Activated naive CD4-positive, alpha-beta T cell treated with Interleukin-2 at 50 U/mL for 16 hours (primary cell): ENCODE measurements at places on chromosomes 2 and 18.

- DNase-seq, result no peak
Observed at GRCh38 chr18:57231864-57232263, 85.0 kb downstream of the BOD1L2 start.

DNA sequence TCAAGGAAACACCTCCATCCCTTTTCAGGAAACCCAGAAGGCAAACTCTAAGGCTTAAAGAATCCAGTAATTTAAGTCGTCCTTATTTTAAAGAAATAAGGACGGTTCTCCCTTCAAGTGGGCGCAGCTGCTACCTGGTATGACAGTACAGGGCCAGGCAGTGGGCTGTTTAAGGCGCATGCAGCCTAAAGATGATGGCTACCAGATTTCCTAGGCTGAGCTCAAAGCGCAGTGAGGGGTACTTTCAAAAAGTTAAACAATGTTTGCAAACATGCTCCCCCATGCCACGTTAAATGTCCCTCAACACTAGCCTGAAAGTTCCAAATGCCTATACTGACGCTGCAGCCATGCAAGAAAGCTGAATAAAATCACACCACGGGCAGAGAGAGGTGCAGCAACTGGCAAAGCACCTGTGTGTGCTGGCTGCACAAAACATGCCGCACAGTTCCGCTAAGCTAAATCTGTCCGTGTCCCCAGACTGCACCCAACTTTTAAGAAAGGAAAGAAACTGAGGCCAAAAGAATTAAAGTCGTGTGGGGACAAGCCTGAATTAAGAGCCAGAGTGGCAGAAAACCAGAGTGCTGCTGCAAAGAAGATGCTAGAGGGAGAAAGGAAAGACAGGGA lies 583 bp downstream of the HIBCH start:
- DNase-seq, result peak; percentile 18

- no peak for DNase-seq
Observed at GRCh38 chr2:222622910-222623309, 33.0 kb downstream of the FARSB start.

DNA sequence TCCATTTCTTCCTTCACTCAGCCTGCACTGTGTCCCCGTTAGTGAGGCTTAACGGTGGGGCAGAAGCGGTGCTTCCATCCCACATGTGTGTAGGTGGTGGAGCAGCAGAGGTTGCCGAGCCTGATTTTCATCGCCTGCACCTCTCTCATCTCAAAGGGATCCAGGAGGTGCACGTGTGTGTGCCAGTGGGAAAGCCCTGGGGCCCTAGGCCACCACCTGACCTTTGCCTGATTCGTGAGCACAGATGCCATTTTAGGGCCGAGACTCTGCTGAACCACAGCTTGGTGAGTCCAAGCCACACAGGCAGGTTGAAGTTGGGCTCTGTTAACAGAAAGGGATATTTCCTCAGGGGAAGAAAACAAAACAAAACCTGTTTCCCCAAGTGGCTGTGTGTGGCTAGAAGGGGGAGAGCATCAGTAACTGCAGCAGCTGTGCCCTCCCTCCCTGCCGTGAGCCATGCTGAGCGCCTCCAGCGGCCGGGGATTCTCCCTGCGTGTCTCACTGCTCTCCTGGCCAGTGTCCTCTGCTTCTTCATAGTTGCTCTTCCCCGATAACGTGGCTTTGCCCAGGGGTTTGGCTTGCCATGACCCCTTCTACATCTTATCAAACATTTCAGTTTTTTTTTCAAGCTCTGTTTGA lies 81.5 kb downstream of the MAPRE2 start:
- no peak for DNase-seq

DNA sequence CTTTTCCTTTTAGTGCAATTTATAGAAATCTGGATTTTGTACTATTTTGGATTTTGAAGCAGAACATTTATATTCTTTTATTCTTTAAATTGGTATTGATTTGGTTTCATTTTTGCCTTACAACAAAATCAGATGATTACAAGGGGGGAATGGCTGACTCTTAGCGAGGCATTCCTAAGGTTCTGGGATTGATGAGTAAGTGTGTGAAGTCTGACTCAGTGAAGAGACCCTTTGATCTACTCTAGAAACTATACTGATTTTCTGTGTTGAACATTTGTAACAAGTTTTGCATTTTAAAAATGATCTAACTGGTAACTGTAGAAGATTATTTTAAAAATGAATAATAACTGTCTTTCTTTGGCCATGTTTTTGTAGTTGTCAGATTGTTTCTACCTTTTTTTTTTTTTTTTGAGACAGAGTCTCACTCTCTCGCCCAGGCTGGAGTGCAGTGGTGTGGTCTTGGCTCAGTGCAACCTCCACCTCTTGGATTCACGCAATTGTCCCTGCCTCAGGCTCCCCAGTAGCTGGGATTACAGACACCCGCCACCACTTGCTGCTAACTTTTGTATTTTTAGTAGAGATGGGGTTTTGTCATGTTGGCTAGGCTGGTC lies 48.7 kb downstream of the TTC39C start:
- DNase-seq, result no peak

DNA sequence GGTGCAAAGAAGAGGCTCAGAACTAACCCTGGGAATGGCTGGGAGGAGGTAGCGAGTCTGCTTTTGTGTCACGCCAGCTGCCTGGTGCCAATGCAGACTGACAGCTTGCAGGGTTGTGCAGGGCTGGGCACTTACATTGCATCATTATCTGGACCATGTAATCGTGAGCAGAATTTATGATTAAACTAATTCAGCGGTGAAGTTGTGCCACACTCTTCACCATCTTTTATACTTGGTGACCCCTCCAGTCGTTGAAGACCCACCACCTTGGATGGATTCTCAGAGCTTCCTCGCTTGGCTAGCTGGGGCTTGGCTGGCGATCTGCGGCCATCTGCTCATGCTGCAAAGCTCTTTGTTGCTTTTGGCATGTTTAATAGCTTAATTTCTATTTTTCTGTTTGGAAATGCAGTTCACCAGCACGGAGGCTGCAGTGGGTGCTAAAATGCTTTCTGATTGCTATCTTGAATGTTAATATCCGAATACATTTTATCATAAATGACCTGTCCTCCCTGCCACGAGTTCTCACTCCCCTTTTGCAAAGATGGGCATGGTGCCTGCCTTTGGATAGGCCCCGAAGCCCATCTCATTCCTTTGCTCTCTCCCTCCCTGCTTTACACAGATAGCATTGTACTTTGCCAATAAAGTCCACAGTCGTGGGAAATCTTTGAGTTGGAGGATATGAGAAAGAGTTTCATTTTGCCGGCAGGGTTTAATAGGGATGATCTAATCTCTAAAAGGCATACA lies 188.2 kb downstream of the PRKCE start:
- DNase-seq, result no peak

DNA sequence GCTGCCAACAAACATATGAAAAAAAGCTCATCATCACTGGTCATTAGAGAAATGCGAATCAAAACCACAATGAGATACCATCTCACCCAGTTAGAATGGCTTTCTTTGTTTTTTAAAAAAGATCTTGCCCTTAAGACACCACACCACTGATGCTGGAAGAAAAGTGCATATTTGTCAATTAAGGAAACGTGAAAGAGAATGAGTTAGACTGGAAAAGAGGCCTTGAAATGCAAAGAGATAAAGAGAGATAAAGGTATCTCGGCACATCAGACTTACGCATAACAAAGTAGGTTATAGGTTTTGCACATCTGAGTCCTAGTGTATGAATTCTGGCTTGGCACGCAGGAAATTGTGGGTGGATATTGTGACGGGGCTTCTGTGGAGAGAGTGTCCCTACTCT lies 149.5 kb downstream of the MTX2 start:
- DNase-seq, result no peak

GRCh38 chr2:71348302-71348701 lies 16.7 kb downstream of the ZNF638 start:
- DNase-seq, result no peak

GRCh38 chr2:96393989-96394761 lies 58.6 kb downstream of the NCAPH start:
- DNase-seq, result no peak

- no peak for DNase-seq
Observed at GRCh38 chr2:148184976-148185375, 164.1 kb downstream of the MBD5 start.

DNA sequence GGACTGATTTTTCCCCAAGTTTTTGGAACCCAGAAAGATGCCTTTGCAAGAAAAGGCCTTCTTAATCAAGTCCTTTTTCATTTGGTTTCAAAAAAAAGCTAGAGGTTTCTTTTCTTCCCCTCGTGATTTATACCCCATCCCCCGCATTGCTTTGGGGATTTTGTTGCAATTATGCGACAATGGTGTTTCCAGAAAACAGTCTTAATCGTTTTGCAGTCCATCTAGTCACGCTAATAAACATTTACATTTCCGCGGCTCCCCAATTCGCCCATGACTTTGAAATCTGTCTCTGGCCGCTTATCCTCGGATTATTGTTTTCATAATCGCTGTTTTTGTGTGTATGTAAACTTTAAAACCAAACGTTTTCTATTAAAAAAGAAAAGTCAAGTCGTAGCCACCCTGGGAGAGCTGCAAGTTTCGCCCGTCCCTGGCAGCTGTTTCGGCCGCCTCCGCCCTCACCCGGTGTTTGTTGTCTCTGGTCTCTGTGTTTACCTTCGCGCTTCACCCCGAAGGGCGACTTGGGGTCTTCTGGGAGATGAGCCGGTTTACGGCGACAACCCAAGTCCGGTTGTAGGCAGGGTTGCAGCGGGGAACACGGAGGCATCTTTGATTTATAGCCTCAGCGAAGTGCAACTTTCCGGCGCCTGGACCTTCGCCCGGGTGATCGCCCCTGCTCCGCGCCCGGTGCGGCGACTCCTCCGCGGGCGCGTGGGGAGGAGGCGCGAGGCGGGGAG lies 667 bp downstream of the SP9 start:
- peak; percentile 11 for DNase-seq

DNA sequence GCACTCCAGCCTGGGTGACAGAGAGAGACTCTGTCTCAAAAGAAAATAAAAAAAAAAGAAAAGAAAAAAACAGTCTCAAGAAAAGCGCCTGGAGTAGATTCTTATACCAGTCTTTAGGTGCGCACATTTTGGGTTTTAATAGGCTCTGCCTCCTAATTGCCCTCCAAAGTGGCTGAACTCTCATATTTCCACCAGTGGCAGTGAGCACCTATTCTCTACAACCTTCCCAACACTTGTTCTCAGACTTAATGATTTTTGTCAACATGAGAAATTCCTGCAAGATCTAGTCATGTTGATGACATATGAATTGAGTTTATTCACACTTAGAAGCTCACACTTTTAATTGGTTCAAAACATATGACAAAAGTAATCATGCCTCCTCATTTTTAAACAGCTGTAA lies 39.0 kb downstream of the PLB1 start:
- no peak for DNase-seq

- no peak for DNase-seq
Observed at GRCh38 chr2:231467016-231467545, 2.8 kb upstream of the NCL start.

GRCh38 chr18:35822413-35822812 lies 150.1 kb upstream of the RMP24 start:
- DNase-seq, result no peak

GRCh38 chr2:96815326-96816126 lies 542 bp upstream of the CNNM3 start:
- peak; percentile 32 for DNase-seq

DNA sequence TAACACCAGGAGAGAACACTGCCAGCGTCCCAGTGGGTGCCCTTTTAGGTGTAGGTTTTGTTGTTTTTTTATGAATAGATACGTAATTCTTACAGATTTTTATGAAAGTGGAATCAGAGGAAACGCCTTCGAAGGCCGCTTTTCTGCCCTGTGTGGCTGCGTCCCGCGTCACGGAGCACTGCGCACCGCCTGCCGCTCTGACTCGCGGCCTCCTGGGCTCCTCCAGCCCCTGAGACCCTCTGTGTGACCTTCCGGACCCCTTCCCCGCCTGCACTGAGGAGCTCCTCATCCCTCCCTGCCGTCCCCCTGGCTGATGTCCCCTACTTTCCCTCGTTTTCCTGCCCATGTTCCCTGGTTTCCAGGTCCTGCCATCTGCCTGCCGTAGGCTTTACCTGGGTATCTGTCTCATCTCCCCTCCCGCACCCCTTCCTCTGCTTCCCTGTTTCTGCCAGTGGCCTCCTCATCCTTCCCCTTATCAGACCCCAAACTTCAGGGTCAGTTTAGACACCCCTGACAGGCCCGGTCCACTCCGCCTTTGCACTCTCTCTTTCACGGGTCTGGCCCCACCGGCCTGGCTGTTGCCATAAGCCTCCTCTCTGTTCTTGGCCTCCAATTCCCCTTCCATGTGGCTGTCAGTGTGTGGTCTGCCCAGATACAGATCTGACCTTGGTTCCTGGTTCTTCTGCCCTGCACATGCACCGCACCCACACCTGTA lies 32.7 kb downstream of the PDIA6 start:
- DNase-seq, result no peak

- DNase-seq, result no peak
Observed at GRCh38 chr18:38454764-38455469, 889.3 kb upstream of the CELF4 start.

- DNase-seq, result no peak
Observed at GRCh38 chr2:203819434-203820133, 48.0 kb upstream of the CTLA4 start.

DNA sequence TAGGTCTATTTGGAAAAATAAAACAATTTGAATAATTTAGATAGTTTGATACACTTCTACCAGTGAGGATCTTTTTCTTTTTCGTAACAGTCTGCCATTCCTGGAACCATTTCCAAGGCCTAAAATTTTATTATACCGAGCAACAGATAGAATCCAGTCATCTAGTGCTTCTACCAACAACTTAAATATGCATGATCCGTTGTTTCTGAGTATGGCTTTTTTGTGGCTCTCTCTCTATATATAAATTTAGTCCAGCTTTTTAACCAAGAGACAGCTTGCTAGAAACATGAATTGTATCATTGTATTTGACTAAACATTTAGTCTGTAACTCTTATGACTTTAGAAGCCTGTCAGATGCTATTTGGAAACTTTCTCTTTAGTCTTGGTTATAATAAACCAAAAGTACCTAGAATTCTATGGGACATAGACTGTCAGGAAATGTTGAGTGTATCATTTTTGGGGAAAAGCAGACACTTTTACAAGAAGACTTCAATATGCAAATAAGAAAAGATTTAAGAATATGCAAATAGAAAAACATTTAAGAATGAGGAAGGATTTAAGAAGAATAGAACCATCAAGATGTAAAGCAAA lies 161.4 kb downstream of the ZEB2 start:
- no peak for DNase-seq

GRCh38 chr2:12918835-12919445 lies 202.2 kb downstream of the TRIB2 start:
- DNase-seq, result no peak

GRCh38 chr2:67272195-67272594 lies 124.9 kb upstream of the ETAA1 start:
- DNase-seq, result no peak

- no peak for DNase-seq
Observed at GRCh38 chr2:173346035-173346434, 8.6 kb upstream of the CDCA7 start.

GRCh38 chr2:141820893-141821292 lies 309.9 kb downstream of the LRP1B start:
- DNase-seq, result no peak

GRCh38 chr2:42064417-42064942 lies 16.7 kb downstream of the PKDCC start:
- no peak for DNase-seq

- no peak for DNase-seq
Observed at GRCh38 chr2:195646424-195646823, 10.6 kb upstream of the SLC39A10 start.

GRCh38 chr2:24920809-24921441 lies 888 bp upstream of the ADCY3 start:
- peak; percentile 29 for DNase-seq

GRCh38 chr2:174697255-174697654 lies 67.0 kb downstream of the CHRNA1 start:
- peak; percentile 69 for DNase-seq

GRCh38 chr18:50869150-50869549 lies 9.8 kb upstream of the ME2 start:
- no peak for DNase-seq

- no peak for DNase-seq
Observed at GRCh38 chr2:65020943-65021528, 31.8 kb downstream of the SLC1A4 start.
